ENCODE measurements at places on chromosomes 4 and X.

GRCh38 chr4:14000091-14000814 lies 372.7 kb upstream of the BOD1L1 start:
- DNase-seq: no peak

DNA sequence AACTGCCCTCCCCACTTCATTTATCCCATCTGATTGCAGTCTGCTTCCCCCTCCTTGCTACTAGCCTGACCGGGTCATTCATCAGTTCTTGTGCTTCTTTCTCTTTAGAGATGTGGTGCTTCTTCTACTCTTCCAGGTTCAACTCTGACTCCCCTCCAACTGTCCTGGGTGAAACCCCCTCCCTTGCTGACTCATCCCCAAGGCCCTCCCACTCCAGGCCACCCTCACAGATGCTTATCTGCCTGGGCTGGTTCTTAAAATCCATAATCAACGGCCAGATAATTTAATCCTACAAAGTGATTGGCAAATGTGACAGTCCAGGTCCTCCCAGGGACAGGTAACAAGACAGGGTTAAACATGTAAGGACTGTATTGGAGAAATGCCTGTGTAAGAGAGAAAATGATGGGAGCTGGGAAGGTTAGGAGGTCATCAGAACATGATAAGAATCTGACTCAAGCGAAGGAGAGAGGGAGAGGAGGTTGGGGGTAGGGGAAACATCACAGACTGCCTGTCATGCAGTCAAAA lies 182.8 kb upstream of the C1QTNF7 start:
- no peak for DNase-seq

- no peak for DNase-seq
These were observed 66.8 kb downstream of the HHIP start for GRCh38 chr4:144712775-144713174.

- DNase-seq: no peak
These were observed 36.9 kb downstream of the CCDC158 start for GRCh38 chr4:76384052-76384451.

DNA sequence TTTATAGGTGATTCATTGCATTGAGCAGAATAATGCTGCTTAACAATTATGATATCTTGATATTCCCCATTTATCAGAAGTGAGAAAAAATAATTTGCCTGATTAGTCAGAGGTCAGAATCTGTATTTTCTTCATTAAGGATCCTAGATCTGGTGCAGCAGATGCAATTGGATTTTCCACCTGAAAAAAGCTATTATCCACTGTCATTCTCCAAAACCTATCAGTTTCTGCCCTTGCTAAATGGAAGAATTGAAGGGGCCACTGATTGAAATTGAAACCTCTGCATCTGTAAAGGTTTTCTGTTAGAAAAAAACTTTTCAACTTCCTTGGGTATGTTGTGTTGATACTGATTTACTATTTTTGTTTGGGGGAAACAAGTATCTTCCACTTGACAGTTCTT lies 636.0 kb upstream of the NDST4 start:
- no peak for DNase-seq

DNA sequence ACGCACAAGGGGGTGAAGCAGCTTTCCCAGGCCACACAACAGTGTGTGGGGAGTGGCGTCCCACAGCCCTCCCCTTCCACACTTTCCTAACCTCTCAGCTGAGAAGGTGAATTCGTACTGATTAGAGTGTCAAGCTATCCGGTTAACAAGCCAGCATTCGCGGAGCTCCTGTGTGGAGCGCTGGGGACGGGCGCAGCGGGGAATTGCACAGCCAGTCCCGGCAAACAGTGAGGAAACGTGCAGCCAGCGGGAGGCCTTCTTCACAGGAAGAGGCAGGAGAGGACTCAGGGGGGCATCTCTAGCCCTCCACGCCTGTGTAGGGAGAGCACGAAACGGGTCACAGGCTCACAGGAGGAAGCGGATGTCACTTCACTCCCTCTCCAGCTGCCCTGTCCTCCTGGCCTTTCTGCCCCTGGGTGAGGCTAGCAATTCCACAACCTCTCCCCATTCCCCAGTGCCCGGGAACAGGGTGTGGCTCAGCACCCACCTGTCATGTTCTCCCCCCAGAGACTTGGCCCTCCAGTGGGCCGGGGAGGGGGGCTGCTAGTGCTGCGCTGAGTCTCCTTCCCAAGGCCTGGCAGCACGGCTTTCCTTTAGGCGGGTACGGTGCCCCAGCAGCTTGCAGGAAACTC lies 117.3 kb downstream of the CPZ start:
- no peak for DNase-seq

- no peak for DNase-seq
These were observed 6.9 kb upstream of the CLOCK start for GRCh38 chr4:55553441-55554201.

GRCh38 chrX:49809891-49810632 lies 19.0 kb upstream of the PAGE4 start:
- no peak for DNase-seq

- DNase-seq: no peak
These were observed 1907.6 kb upstream of the TENM3 start for GRCh38 chr4:180335566-180335965.

DNA sequence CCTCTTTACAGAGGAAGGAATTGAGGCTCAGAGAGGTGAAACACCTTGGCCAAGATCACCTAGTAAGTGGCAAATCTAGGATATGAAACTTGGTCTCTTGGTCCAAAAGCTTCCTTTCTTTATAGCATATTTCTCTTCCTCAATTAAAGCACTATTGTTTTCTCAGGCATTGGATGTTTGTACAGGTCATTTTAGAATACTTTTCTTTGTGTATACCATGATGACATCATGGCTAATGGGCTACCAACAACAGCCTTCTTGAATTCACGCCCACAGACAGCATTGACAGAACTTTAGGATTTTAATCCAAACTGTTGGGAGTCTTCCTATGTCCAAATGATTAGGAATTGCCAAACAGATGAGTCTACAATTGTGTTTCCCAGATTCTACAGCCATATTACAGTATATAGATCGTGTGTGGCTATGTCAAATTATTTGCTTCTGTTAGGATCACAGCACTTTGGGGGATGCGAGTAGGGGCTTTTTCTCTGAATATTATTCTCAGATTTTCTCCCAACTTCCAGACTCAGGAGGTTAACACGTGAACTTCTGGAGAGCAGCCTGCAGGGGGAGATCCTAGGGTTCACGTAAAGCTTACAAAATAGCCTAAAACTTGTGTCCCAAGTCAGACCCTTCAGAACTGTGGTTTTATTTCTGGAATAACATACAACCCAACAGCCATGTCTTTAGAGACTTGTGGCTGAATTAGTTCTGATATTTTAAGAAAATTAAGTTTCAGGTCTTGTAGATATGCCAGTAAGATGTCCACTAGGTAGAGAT lies 191.8 kb downstream of the SHROOM3 start:
- no peak for DNase-seq

DNA sequence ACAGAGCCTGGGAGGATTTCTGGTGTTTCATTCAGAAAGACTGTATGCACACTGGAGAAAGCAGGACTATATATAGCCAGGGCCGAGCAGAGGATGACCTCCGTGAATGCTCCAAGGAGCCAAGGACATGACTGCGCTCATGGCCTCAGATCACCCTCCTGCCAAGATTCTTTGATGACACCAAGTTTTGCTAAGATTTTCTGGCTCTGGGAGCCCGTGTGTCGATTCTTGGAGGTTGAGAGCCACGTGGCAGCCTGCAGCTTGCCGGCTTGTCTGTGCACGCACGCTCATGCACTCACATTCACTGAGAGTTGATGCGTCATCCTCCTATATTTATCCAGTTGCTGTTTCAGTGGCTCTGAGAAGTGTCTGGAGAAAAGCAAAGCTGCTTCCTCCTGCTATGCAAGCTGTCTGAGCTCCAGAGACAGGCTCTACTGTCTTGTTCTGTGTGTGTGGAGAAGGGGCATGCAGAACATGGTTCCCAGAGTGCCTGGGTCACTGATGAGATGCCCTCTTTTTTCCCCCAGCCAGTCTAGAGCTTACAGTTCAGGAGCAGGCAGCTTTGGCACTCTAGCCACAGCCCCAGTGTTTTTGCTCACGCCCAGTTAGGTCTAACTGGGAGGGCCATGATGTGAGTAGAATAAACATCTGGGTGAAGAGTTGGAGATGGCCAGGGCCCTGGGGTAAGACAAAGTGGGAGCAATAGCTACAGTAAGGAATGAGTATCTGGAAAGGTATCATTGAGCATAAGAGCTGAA lies 64.9 kb upstream of the SCOC start:
- no peak for DNase-seq

DNA sequence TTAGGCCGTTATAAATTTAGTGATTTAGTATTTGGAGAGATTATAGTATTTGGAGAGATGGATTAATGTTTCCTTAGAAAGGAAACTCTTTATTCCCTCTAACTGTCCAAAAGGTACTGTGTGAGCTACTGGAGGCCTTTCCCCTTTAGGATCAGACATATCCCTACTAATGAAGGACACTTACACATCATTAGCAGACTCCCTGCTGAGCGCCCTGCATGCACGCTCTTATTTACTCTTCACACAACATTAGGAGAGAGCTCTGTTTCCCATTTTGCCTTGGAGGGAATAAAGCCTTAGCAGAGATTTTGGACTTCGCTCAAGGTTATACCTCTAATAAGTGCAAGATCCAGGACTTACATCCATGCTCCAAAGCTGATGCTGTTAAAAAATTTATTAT lies 17.8 kb upstream of the STOX2 start:
- DNase-seq: no peak

DNA sequence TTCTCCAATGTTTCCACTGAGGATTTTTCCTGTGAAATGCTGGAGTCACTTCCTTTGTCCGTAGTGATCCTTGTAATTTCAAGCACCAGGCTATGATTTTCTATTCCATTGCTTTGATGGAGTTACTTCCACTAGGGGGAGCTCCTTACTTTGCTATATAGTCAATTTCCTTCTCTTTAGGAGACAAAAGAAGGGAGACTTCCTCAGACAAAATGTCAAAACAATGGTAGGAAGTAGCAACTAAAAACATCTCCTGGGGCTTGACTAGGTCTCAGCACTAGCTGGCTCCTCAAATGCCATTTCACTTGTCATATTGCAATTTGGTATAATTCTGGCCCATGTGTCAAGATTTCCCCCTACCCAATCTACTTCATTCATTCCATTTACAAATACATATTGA lies 24.1 kb downstream of the ZCCHC12 start:
- peak; percentile 81 for DNase-seq

DNA sequence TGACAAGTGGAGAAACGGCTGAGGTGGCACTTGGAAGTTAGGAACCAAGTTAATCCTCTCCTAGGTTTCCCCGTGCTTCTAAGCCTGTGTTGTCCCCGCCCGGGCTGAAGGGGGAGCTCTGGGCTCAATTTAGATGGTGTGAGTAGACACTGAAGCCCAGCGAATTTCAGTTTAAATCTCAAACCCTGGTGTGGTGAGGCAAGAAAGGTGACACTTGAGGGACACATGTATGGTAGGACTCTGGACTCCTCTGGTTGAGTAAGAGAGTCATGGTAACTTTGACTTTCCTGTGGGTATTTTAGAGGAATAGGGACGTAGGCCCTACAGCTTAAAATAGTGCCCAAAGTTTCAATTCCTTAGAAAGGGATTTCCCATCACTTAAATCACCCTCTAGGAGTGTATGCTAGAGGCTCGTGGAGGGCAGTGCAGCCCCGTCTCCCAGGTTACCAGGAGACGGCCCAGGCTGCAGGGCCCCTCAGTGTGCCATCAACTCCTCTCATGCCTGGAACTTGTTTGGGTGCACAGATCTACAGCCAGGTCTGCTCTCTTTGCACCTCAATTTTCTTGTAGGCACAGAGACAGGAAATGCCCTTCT lies 24.0 kb downstream of the HAND2 start:
- DNase-seq: peak; percentile 39

GRCh38 chr4:140195806-140196205 lies 41.8 kb upstream of the MAML3 start:
- DNase-seq: no peak

DNA sequence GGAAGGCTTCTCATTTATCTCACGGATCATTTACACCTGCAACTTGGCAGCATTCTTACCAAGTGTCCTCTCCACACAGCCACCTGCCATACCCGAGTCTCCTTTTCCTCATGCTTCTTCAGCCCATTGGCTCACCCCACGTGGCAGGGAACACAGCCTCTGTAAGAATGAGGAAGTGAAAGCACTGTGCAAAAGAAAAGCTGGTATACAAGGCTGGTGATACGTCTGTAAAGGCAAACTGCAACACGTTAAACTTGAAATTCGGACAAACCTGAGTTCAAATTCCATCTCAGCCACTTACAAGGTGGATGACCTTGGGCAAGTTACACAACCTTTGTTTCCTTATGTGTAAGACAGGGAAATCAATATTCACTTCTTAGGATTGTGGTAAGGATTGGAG lies 164.0 kb upstream of the RASGEF1B start:
- DNase-seq: no peak

DNA sequence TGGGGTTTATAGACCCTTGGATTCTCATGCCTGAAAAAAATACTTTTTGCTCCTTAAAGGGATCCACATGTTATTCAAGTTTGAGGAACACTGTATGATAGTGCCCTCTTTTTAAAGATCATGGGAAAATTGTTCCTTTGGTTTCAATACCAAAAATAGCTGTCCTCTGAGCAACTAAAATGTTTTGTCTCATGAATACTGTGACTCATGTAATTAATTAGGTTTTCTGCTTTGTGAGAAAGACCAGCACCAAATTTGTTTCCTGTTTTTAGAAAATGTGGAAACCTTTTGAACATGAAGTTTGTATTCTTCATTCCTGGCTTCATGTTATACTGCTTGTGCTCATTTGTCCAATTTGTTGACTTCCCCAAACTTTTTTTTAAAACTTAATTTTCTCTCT lies 127.6 kb upstream of the SH3RF1 start:
- DNase-seq: no peak

GRCh38 chr4:146224326-146224966 lies 10.1 kb downstream of the REELD1 start:
- no peak for DNase-seq

GRCh38 chr4:109051054-109051453 lies 251.4 kb downstream of the COL25A1 start:
- DNase-seq: no peak

- peak; percentile 77 for DNase-seq
These were observed 333.8 kb downstream of the C4orf33 start for GRCh38 chr4:129429581-129430320.

- no peak for DNase-seq
These were observed 17.2 kb downstream of the TRMT44 start for GRCh38 chr4:8457646-8458252.

DNA sequence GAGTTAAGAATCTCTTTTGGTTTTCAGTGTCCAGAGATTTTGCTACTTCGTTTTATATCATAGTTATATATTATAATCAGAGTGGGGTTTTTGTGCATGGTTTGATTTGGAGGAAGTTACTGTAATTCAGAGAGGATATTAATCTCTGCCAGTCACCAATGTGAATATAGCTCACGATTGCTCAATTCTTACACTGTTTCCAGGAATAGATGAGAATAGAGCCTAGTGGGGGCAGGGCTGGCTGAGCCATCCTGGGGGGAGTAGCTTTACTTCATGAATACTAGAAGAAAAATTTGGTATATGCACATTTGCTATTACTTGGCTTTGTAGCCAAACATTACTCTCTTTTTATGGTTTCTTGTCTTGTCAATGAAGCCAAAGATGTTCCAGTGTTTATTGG lies 60.9 kb upstream of the TRPC3 start:
- no peak for DNase-seq

DNA sequence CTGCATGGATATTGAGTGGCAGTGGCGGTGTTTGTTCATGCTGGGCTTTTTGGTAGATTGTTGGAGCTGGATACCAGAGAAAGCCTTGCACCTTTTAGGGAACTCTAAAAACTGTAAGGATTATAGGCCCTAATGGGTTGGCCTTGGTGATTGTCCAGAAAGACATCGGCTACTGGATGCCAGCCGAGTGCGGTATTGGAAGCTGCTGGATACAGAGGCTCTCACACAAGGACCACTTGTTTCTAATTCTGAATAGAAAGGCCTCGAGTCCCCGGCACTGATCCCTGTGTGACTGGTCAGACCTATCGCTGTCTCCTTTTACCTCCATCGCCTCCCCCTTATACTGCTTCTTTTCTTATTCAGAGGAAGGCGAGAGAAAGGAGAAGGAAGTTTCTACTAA lies 27.3 kb upstream of the SCOC start:
- no peak for DNase-seq
